ENCODE measurements at places on chromosomes 5 and 9. TPM values are rescaled to one million over a fixed set of nuclear protein-coding genes. Genes with fewer than 3 reads are reported as not detected.

TNFSF15 gene
- total RNA-seq, result 5.6 TPM

SOX30 gene
- total RNA-seq, result not detected

LHX2 gene
- 0.31 TPM for total RNA-seq

SNCAIP gene
- total RNA-seq, result 6.5 TPM

PKD2L2 gene
- not detected for total RNA-seq

INPP5E gene
- total RNA-seq, result 18.4 TPM

KDM3B gene
- 92.7 TPM for total RNA-seq

SHC3 gene
- total RNA-seq, result 3.8 TPM

IL5 gene
- total RNA-seq, result not detected

CARD9 gene
- total RNA-seq, result 15.2 TPM

MRPL50 gene
- 23.0 TPM for total RNA-seq

SOHLH1 gene
- not detected for total RNA-seq

ZFYVE16 gene
- total RNA-seq, result 102 TPM

CD274 gene
- total RNA-seq, result 5.9 TPM

FBP1 gene
- total RNA-seq, result 238 TPM

NR2F1 gene
- total RNA-seq, result 57.3 TPM

SHISAL2B gene
- total RNA-seq, result 0.34 TPM

SPAG8 gene
- 11.1 TPM for total RNA-seq

PIP5KL1 gene
- total RNA-seq, result 9.0 TPM

FOXD1 gene
- total RNA-seq, result 0.37 TPM

MAML1 gene
- total RNA-seq, result 26.0 TPM

SLC25A2 gene
- 0.83 TPM for total RNA-seq

PLAC8L1 gene
- 0.46 TPM for total RNA-seq

GPRIN1 gene
- total RNA-seq, result 0.97 TPM

FBP2 gene
- total RNA-seq, result 0.88 TPM

KIF4B gene
- total RNA-seq, result not detected

LECT2 gene
- total RNA-seq, result not detected

SLC36A2 gene
- not detected for total RNA-seq

IRX2 gene
- total RNA-seq, result 60.8 TPM

RLN2 gene
- 0.49 TPM for total RNA-seq

PAPPA gene
- 6.7 TPM for total RNA-seq

CCNO gene
- 4.7 TPM for total RNA-seq

IFNA5 gene
- total RNA-seq, result not detected

MEGF9 gene
- 22.0 TPM for total RNA-seq

ORM1 gene
- total RNA-seq, result 22.4 TPM

PDGFRB gene
- 215 TPM for total RNA-seq

MSMP gene
- not detected for total RNA-seq

ANKRD55 gene
- 0.18 TPM for total RNA-seq

FOXD4 gene
- total RNA-seq, result 0.34 TPM

N4BP3 gene
- 10.9 TPM for total RNA-seq

ARPC5L gene
- total RNA-seq, result 27.6 TPM

ENHO gene
- total RNA-seq, result 0.55 TPM

FAM163B gene
- 0.51 TPM for total RNA-seq

GRHPR gene
- total RNA-seq, result 81.6 TPM

CHD1 gene
- 126 TPM for total RNA-seq

INSL6 gene
- not detected for total RNA-seq

NSG2 gene
- not detected for total RNA-seq

SPINK13 gene
- not detected for total RNA-seq

Data from lung (tissue), 17 donors.